ENCODE measurements at places on chromosomes 5 and 9.
A peak's percentile ranks its signal among the peaks of the same experiment; 100 is the strongest.

DNA sequence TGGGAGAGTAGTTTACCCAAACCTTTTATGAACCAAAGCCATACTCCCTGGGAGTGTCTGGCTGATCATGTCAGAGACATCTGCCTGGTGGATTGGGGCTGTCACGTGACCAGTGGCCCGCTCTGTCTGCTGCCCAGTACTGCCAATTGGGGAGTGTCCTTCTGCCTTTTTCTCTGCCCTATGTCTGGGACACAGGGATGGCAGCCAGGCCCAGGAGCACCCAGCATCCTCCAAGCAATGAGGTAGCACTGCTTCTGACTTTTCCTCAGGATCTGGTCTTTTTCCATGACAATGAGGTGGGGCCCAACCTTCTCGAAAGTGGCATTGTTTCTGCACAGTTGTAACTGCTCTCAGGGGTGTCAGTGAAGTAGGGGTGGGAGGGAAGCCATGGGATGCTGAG is 21.8 kb downstream of the DAPK1 start:
- DNase-seq = no peak

- no peak for DNase-seq
Observed at GRCh38 chr5:174311531-174312269, 266.2 kb downstream of the NSG2 start.

DNA sequence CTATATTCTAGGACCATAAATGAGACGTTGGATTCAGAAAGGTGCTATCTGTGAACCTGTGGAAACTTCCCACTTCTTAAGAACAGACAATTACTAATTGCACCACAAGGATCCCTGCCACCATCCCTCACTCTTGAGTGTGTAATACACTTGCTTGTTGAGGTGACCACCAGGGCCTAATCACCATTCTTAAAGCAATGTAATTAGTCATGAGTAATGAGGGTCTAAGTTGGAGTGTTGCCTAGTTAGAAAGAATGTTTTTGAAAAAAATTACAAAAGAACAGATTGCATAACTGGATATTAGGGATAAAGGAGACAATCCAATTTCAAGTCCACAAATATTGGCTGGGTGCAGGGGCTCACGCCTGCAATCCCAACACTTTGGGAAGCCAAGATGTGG is 56.9 kb upstream of the TRIO start:
- no peak for DNase-seq

DNA sequence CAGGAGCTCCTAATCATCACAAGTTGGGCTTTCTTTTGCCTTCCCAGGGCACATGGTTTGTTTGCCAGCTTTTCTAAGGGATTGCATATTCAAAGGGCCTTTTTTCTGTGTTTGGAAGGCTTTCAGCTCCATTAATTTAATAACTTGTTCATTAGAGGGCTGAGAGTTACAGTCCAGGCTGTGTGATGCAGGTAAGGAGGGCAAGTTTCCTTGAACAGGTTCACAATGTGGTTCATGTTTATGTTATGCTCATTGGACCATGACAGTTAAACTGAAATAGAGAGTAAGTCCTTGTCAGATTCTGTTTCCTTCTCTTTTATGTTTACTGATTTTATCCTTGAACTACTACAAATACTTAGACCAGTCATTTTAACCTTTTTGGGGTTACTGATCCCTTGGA is 174.4 kb downstream of the MARCHF11 start:
- no peak for DNase-seq

- DNase-seq = no peak
Observed at GRCh38 chr9:137449931-137450538, 8.9 kb upstream of the ENTPD8 start.

DNA sequence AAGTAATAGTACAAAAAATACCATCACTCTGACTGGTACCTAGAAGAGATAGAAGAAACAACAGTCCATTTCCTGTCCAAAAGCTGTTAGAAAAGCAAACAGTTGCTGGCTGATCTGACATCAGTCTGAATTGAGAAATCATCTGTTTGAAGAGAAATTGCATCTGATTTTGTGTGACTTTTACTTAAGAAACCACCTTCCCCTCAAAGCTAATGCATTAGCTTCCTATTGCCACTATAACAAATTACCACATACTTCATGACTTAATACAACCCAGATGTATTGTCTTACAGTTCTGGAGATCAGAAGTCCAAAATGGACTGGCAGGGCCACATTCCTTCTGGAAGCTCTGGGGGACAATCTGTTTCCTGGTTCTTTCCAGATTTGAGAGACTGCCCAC is 385.9 kb upstream of the TLE4 start:
- DNase-seq = peak; percentile 28

DNA sequence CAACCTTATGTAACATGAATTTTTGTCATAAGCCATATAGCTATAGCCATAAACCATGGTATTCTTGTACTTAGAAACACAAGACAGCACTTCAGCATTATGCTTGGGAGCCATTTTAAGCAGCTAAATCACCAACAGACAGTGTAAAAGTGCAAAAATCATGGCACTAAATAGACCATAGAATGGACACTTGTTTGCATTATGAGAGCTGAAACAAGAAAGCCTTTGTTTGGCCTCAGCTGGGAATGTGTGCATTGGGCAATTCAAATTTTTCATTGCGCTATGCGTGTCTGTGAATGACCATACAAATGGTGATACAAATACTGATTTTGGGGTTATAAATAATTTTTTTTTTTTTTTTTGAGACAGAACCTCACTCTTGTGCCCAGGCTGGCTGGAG is 23.7 kb downstream of the KDM4C start:
- DNase-seq = no peak

DNA sequence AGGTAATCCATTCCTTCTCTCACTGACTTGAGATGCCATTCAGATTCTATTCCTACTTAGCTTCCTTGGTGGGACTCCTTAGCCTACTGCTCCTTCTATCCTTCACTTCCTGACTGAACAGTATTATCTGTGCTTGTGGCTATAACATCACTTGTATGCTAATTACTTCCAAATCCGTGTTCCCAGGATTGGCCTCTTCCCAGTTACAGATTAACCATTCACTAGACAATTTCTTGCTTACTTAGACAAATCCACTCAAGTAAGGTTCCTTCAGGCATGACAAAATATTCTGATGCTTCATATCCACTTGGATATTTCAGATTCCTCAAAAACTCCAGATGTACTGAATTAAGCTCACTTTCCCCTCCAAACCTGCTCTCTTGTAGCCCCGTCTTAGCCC is 18.3 kb downstream of the LIFR start:
- no peak for DNase-seq

GRCh38 chr5:32916648-32917047 is 205.5 kb downstream of the NPR3 start:
- peak; percentile 20 for DNase-seq

- no peak for DNase-seq
Observed at GRCh38 chr9:35661756-35662350, 3.1 kb downstream of the ARHGEF39 start.

- no peak for DNase-seq
Observed at GRCh38 chr5:110177729-110178128, 488.0 kb downstream of the MAN2A1 start.

DNA sequence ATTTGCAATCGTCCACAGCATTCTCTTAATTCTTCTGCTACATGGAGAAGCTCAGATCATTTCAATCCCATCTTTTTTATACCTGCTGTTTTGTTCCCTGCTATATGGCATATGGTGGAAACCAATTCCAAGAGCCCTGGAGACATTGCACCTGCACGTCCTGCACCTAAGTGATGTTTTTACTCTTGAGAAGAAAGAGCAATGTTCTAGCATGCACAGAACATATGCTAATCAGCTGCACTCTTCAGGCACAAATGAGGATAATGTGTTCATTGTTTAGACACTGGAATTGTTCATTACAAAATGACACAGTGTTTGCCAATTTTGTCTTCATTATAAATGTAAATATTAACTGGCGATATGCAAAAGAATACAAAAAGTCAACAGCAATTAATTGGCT is 935.8 kb downstream of the TLE4 start:
- DNase-seq = no peak

DNA sequence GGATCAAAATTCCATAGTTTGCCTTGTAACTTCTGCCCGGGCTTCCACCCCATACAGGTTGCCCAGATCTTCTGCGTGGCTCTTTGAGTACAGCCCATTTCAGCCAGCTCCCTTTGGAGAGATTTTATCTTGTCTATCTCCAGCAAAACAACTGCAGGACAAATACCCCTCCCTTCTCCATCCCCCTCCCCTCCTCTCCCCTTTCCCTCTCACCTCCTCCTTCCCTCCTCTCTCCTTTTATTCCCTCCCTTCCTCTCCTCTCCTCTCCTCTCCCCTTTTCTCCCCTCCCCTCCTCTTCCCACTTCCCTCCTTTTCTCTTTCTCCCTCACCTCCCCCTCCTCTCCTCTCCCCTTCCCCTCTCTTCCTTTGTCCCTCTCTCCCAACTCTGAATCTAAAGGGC is 58.2 kb downstream of the COL15A1 start:
- no peak for DNase-seq

GRCh38 chr5:144087576-144087975 is 82.9 kb downstream of the YIPF5 start:
- DNase-seq = no peak

- no peak for DNase-seq
Observed at GRCh38 chr5:5799826-5800225, 377.3 kb downstream of the ICE1 start.

DNA sequence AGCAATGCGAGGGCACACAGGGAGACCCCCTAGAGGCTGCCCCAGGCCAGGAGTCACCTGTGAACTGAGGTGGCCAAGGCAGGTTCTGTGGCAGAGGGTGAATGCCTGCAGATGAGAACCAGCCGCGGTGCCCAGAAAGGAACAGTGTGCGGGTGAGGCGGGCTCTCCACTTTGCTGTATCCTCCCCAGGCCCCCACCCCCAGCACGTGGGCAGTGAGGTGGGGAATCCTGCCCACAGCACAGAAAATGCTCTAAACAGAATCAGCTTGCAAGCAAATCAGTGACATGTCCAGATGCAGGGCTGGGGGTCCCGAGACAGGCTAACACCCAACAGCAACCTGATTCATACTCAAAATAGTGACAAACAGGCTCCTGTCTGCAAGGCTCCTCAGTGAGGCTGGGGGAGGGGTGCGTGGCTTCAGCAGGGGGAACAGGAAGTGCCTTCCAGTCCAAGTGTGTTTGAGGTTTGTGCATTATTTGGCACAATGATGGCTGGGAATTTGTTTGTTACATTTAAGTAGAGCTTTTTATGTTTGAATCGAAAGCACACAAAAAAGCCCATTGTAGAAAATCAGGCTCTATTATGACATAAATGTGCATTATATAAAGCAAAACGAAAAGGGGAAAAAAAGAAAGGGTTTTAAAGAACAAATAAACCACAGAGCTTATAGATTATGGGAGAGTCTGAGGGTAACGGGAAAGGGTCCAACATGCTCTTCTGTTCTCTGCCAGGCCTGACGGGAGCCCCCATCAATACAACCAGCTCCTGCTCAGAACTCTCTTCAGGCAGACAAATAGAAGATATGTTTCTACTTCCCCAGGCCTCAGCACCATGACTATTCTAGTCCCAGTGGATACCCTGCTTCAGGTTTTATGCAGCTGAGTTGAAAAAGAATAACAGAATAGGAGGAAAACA is 201.3 kb downstream of the HSD17B3 start:
- DNase-seq = no peak

DNA sequence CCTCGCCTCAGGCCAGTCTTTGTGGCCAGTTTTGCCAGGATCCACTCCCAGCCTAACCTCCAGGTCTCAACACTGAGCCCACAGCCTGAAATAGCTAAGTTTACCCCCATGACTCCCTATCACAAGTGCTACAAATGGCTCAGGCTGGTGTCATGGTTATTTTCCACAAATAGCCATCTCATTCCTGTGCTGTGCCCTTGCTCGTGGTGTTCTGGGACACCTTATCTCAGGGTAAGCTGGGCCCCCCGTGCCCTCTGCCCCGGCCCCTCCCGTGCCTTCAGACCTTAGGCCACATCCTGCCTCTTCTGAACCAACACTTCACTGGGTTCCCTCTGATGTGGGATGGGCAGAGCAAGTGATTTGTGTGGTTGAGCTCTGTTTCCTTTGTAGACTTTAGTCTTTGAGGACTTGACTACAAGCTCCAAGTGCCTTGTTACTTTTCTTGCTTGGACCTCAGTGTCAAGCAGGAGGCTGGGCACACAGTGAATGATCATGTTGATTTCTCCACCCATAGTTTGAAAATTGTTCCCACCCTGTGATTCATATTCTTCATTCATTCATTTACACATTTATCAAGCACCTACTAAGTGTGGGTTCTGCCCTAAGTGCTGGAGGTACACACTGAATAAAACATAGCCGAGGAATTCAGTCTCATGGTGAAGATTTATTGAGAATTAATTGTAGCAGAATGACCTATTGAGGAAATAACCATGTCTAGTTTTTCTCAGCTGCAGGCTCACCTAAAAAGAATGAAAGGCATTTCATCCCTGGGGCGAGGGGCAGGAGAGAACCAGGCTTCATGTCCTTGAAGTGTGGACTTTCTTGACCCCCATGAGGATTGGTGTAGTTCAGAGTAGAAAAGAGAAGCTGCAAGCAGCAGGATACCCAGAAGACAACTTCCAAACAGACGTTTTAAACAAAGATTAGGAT is 84.5 kb upstream of the CTNNA1 start:
- no peak for DNase-seq

- DNase-seq = no peak
Observed at GRCh38 chr5:161863259-161863658, 15.3 kb downstream of the GABRA1 start.

GRCh38 chr9:116844621-116845020 is 157.5 kb downstream of the TRIM32 start:
- no peak for DNase-seq

GRCh38 chr5:153088538-153088937 is 401.9 kb upstream of the GRIA1 start:
- no peak for DNase-seq

GRCh38 chr9:77498891-77499290 is 149.2 kb downstream of the GNA14 start:
- no peak for DNase-seq

GRCh38 chr9:77616191-77616590 is 31.9 kb downstream of the GNA14 start:
- no peak for DNase-seq

DNA sequence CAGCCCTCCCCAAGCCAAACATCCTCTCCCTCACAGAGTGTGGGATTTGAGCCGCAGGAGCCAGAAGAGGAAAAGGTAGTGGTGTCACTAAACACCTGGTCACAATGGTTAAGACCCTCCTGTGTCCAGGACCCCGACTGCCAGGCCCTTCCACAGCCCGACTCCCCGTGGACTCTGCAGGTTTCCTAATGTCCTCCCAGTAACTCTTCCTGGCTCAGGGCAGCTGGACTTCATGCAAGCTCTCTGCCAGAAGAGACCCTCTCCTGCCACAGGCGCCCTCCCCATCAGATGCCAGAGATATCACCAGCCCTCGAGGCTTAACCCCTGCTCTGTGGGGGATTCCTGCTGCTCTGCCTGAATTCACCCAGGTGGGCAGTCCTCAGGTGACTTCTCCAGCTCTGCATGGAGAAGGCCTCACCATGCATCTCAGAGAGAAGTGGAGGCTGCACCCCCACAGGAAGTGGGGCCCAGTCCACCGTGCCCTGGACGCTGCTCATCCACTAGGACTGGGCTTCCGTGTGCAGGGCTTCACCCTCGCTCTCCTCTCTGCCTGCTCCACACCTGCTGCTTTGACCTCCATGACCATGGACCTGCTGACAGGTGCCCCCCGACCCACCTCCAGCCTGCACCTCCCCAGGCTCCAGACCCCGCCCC is 111.2 kb downstream of the ADAMTS2 start:
- DNase-seq = no peak

All from AG09319 (cell line).